ENCODE measurements at places on chromosomes 3 and 15.
A peak's percentile ranks its signal among the peaks of the same experiment; 100 is the strongest.

DNA sequence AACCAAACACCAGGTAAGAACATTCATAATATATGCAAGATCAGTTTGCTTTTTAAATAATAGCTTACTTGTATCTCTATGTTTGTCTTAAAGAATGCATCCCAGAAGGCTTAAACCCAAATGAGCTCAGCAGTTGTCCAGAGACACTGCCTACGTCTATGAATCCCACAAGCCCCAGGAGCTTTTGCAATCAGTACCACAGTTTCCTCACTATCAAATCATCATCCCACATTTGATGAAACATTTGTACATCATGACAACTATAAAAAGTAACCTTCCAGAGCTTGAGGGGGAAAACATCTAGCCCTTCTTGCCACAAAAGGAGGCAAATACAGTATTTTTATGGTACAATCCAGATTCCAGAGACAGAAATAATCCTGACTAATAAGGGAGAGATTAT is 63.7 kb downstream of the ATP8B4 start:
- no peak for DNase-seq

- DNase-seq = no peak
Measured at GRCh38 chr3:72256716-72257115, 471.8 kb upstream of the PROK2 start.

- DNase-seq = no peak
Measured at GRCh38 chr3:2360815-2361214, 262.1 kb downstream of the CNTN4 start.

DNA sequence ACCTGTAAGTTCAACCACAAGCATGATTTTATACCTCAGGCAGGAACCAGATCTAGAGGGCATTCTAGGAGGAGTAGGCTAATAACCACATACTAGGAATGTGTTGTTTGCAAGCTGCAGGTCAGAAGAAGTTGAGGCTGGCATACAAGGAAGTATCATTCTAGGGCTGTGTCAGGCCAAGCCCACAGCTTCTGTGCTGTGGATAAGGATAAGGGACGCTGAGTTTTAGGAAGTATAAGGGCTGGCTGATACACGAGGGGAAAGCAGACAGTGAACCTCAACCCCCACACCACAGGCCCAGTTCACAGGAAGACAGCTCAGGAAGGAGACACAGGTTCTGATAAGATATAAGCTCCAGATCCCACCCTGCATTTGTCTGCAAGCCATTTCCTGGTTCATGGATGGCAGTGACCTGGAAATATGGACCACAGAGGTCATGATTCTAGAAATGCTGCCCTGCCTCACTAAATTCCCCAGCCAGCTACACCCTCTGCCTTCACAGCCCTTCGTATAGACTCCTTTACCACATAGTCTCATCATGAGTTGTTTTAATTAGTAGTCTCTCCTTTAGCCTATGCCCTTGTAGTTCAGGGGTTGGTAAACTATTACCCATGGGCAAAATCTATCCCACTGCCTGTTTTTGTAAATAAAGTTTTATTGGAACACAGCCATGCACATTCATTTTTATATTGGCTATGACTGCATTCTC is 260.7 kb downstream of the OPA1 start:
- peak; percentile 85 for DNase-seq

DNA sequence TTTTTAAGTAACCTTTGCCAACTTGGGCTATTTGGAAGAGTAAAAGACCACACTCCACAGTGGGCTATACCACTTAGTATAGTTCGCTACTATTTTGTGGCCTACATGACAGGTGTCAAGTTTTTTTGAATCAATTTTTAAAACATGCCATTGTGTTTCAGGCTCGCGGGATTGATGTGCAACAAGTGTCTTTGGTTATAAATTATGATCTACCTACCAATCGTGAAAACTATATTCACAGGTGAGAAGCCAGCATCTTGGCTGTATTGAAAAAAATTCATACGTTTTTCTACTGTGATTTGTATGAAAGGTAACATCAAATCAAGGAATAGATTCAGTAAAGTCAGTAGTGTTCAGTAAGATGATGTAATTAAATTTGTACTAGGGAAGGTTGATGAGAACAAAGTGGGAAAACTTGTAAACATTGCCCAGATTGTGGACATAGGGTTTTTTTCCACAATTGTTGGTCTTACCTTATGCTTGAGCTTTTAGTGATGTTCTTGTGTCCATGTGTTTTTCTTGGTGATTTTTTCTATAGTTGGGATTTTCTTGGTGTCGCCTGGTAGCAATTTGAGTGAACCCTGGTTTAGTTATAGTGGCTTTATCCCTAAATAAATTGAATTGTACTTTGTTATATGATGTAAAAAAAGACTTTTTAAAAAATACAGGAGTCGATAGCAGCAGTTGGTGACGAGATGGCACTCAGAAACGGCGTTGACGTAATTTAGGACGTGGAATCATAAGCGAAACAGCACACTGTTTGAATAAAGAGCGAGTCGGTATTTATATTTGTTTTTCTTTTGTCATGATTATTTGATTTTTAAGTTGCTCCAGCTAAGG is 4.5 kb downstream of the EIF4A2 start:
- DNase-seq = peak; percentile 35

- DNase-seq = peak; percentile 81
Measured at GRCh38 chr3:71129611-71130431, 453.7 kb downstream of the FOXP1 start.

- DNase-seq = no peak
Measured at GRCh38 chr3:71752831-71753700, 589 bp upstream of the GPR27 start.

Measured in hematopoietic multipotent progenitor cell treated with erythropoietin and hydrocortisone succinate and interleukin-3 and kit ligand, for 8 days (in vitro differentiated cells).